ENCODE measurements at places on chromosomes 4 and X.

GRCh38 chrX:55908661-55909212, 191.2 kb downstream of the RRAGB start:
- DNase-seq, result peak; percentile 14

DNA sequence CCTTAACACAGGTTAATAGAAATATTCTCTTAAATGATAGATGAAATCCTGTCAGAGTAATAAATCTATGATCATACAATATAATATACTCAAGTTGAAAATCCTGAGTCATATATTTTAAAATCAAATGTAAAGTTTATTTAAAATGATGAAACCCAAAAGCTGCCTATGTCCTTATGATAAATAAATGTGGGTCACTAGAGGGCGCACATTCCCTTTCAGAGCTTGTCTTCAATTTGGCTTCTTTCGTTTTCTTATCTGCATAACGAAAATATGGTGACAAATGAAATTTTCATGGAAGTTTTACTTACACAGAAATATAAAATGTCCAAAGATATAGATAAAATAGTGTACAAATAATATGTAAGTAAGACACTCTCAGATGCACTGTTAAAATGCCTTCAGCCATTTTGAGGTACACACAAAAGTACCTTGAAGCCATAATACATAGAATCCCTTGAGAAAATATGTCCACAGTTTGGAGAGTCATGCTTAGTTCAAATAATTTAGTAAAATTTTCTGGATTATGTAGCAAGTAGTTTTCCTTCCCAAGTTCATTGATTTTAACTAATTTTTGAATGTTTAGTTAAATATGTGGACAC, 680.4 kb downstream of the DMD start:
- no peak for DNase-seq

DNA sequence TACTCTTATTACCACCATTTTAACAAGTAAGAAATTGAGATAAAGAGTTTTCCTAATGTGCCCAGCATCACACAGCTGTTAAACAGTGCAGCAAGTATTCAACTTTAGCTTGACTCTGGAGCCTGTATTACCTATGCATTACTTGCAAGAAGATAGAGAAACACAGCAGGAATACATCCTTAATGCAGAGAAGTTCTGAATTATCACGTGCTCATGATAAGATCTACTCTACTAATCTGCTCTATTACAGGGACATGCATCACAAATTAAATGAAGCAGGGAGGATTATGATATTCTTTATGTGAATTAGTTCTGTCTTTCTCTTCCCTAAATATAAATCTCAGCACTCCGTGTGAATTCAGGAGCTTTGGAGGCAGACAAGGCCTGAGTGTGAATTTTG, 39.0 kb upstream of the PDGFC start:
- no peak for DNase-seq

- DNase-seq, result no peak
Observed at GRCh38 chr4:21638171-21638725, 310.3 kb downstream of the KCNIP4 start.

GRCh38 chr4:140156529-140157171, 2.7 kb upstream of the MAML3 start:
- DNase-seq, result peak; percentile 70

- DNase-seq, result no peak
Observed at GRCh38 chr4:147765121-147765529, 33.2 kb downstream of the ARHGAP10 start.

DNA sequence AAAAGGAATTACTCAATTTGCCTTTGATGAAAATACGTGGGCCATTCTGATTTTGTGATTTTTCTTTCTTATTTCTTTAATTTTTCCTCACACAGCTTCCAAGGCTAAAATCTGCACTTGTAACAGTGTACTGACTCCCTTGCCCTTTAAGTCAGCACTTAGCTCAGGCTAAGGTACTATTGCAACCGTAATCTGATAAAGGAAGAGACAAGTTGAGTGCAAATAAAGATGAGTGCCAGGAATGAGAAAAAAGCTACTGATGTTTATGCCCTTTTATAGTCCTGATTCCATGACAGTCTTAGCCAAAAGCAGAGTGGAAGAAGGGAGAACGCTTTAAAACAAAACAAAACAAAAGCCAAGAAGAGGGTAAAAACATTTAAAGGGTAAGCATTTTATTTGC, 6.0 kb downstream of the DMD start:
- no peak for DNase-seq

GRCh38 chr4:42339935-42340406, 57.3 kb upstream of the SHISA3 start:
- DNase-seq, result no peak

DNA sequence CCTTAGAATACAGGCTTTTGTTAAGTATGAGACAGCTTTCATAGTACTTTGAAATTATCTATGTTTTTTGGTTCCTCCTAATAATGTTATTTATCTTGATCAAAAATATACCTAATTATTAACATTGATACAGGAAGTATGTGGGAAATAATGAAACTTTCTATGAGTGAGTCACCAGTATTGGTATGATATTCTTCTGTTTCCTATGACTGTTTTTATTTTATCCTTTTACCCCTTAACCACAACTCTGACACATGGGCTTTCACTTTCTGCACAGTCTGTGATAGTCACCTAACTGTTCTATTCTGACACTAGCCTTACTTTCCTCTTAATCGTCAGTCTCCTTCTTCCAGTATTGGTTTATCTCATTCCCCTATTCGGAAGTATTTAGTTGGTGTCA, 4.7 kb downstream of the THAP9 start:
- peak; percentile 51 for DNase-seq

GRCh38 chr4:187711586-187711985, 284.0 kb upstream of the ZFP42 start:
- no peak for DNase-seq

GRCh38 chr4:61853041-61853440, 652.9 kb downstream of the ADGRL3 start:
- no peak for DNase-seq

GRCh38 chr4:15237648-15238230, 190.1 kb upstream of the C1QTNF7 start:
- no peak for DNase-seq

DNA sequence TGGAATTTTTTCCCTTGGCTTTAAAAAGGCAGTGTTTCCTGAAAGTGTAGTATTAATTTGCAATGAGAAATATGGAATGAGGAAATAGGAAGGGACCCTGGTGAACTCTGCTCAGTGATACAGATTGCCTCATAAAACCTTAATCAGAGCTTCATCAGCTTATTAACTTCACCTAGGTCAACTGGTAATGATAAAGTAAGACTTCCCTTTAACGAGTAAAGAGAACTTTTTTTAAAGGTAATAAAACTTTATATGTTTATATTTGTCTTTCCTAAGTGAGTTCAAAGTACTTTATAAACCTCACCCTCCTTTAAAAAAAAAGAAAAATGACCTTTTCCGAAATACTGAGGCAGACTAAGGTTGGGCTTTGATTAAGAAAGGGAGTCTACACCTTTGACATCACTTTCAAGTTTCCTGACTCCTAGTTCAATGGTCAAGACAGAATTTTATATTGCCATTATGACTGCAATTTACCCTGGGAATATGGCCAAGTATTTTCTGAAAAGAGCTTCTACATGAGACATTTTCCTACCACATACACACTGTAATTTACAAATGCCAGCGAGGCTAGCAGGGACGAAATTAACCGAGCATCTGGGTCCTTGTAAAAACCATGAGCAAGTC, 706.3 kb upstream of the TENM3 start:
- no peak for DNase-seq

DNA sequence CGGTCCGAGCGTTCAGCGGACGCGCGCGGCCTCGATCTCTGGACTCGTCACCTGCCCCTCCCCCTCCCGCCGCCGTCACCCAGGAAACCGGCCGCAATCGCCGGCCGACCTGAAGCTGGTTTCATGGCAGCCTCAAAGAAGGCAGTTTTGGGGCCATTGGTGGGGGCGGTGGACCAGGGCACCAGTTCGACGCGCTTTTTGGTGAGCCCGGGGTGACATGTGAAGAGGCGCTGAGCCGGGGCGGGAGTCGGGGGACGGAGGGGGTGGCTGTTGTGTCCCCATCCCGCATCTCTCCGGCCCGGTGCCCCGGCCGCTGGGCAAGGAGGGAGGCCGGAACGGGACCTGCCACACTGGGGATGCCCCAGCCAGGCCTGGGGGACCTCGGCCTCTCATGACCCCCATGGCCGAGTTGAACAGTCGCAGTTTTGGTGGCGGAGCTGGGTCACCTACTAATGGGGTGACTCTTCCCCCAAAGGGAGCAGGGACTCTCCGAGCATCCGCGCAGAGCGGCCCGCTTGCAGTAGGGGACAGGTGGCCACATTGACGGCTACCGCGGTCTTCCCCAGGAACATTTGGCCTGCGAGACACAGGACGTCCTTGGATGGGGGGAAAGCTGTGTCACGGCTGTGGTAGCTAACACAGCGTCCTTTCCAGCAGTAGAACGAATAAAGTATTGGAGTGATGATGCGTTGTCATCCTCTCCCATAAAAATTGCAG, at the start of gene GK:
Gene GK, plus strand, starts transcription at position 9 of the 717 bp plus-strand sequence. Its CDS starts 115 bp downstream, at position 124.
- peak; percentile 32 for DNase-seq

DNA sequence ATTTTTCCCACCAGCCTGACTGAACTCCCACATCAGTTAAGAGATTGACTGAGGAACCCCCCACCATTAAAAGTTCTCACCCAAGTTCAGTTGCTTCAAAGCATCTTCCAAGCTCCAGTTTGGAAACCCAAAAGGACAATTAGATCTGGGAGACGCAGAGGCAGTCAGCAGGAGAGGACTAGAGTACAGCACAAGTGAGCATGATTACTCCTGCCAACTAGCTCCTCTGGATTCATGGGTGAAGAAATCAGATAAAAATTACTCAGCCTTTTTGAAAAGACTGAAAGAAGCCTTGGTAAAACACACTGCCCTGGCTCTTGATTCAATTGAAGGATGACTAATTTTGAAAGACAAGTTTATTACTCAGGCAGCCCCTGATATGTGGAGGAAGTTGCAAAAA, 297.5 kb downstream of the ADAM29 start:
- DNase-seq, result no peak

GRCh38 chr4:72701987-72702819, 133.2 kb upstream of the ADAMTS3 start:
- no peak for DNase-seq

DNA sequence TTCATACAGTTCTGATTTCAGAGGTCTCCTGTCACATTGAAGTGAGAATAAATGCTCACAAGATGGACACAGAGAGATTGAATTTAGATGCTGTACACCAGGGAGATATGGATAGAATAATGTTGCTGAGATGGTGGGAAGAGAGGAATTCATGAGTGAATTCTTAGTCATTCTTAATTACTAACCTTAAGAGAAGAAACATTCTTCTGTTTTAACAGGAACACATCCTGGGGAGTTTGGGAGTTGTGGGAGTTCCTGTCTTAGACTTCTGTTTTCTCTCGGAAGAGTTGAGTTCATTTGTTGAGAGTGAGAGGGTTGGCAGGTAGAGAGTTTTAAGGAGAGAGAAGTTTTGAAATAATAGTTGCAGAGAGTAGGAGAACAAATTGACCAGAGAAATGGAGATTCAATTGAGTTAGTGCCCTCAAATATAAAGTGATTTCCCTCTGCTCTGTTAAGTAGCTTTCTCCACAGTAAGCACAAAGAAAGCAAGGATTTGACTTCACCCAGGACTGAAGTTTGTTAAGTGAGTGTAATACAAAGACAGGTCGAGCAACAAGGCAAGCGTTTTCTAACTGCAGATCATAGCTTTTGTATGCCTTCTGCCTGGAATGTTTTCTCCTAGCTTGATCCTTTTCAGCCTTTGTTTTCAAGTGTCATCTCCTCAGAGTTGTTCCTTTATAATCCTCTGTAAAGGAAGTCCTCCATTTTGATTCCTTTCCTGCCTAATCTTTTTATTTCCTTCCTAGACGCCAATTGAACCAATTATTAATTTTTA, 205.9 kb downstream of the RAPGEF2 start:
- DNase-seq, result no peak

DNA sequence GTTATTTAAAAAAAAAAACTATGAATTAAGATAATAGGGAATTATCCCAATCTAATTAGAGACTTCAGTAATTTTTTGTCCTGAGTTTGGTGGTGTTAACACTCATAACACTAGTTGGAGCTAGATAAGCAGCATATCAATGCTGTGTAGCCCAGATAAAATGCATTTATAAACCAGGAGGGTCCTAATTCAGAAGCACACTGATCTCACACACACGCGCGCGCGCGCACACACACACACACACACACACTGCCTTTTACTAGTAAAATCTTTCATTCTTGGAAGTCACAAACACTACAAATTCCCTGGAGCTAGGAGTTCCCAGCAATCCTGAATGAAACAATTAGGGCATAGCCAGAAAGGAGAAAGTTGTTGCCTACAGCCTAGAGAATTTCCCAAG, 3.2 kb downstream of the UNC5C start:
- no peak for DNase-seq

DNA sequence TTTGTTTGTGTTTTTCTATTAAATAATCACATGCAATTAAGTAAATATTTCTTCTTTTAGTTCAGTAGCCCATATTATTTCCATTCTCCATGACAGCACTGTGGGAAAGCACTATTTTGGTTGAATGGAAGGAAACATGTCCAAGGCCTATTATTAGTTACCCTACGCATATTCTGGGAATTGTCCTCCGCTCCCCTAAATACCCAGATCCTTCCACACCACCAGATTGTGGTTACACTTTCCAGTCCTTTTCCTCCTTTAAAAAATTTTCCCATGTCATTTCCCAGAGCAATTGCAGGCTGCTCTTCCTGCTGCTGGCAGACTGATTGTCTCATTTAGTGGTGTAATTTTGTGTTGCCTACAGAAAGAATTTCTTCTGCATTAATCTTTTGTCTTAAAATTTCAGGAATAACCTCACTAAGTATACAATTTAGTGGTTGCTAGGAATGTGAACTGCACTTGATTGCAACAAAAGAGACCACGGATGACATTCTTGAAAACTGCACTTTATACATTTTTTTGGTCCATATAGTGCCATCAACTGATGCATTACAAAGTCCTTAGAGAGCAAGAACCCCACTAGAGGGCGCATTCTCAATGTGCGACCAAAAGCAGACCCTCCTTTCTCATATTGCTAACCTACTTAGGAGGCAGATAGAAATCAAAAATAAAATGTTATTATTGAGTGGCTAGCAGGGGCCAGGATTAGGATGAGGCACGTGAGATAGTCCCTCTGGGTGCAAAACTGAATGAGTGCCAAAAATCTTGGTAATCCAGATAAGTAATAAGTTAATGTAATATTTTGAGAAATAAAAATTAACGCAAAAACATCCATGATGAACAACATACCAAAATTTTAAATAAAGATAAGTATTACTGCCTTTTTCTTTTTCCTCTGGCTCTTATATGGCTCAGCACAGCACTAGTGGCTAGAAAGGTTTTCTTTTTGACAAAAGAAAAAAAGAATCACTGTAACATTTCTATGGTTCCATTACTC, 98.8 kb upstream of the IQCM start:
- peak; percentile 15 for DNase-seq

- no peak for DNase-seq
Observed at GRCh38 chrX:29066516-29066915, 479.3 kb downstream of the IL1RAPL1 start.

DNA sequence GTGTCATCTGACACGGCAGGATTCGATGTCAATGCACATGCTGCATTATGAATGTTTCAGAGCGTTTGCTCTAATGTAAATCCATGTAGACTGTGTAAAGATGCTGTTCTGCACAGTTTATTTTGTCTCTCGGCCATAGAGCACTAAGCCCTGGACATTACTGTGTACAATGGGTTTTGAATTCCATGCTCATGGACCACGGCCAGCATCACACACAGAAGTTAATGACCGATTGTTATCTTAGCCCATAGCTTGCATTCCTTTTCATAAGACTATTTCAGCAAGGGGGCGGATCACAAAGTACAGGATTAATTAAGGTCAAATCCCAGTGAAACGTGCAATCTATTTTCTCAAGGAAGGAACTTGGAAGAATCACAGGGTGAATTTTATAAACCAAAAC, 286.1 kb upstream of the TENM3 start:
- no peak for DNase-seq

- DNase-seq, result no peak
Observed at GRCh38 chr4:128551280-128551679, 258.2 kb upstream of the JADE1 start.

All from activated CD4-positive, alpha-beta memory T cell treated with anti-CD3 and anti-CD28 coated beads for 36 hours (primary cell).